ENCODE measurements at places on chromosomes 7 and 10.

DNA sequence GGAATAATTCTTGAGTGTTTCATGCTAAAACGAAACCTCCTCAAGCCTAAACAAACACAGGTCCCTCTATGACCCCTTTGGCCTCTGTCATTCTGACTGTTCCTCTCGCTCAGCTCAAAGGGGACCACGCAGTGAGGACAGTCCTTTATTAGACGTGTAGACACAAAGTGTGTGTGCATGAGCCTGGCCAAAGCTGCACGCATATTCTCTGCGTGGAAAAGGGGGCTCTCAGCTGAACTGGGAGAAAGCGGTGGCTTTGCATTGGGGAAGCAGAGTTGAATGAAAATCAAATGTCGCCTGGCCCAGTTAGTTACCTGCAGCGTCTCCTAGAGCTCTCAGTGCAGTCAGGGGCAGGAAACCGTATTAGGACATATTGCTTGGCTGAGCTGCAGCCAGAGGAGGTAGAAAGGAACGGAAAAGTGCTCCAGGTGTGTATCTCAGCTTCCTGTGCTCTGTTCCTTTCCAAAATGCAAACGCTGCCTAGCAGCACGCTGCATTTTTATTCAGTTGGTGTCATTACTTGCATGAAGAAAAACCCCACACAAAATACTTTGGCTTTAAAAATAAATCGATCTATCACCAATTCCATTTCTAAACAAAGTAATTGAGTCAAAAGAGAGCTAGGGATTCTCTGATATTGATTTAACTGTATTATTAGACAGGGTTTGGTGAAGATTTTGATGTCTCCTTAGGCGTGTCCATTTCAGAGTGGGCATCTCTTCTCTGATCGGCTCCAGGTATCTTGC, 4.9 kb downstream of the GATA3 start:
- DNase-seq = no peak

DNA sequence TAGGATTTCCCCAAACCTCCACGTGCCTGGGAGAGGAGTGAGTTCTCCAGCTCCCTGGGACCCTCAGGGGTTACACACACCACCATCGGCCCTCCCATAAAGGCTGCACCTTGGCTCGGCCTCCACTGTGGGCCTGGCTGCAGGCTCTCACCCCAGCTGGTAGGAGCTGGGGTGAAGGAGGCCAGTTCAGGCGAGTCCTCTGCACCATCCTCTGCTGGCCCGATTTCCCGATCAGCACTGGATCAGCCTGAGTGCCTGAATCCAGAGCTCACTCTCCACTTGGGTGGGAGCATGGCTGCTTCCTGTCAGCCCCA, 115.1 kb upstream of the RET start:
- no peak for DNase-seq

- DNase-seq = no peak
These were observed 92.7 kb downstream of the NRG3 start for GRCh38 chr10:81967716-81968115.

GRCh38 chr10:115525141-115525540, 432.0 kb downstream of the ATRNL1 start:
- no peak for DNase-seq

DNA sequence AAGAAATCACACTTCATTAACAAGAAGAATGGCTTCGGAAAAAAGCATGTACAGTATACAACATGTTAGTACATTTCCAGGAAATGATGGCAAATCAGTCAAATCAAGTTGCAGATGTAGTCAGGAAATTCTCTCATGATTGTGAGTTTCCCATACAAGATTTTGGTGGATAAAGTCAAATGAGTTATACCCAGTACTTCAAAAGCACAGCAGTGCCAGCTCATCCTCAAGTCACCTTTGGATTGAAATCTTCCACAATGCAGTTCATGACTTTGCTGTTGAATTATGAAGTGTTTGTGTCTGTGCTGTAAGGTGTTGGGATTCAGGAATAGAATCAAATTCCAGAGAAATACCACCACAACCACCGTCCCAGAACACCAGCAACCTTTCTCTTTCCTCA, 301.3 kb upstream of the BMPER start:
- DNase-seq = no peak

DNA sequence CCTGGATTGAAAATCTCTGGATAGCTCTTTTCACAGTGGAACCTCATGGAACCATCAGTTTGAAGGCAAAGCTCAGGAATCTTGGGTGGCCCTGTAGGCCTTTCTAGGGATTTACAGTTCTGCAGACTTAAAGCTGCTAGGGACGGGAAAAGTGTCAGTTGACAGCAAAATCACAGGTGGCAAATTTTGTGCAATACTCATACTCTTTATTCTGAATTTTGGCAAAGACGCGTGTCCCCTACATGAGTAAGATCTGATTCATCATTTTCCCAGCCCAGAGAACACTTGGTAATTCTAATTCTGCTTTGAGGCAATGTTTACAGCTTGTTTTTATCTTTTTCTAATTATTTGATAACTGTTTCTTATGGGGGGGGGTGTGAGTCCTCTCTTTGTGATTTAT, 3.6 kb downstream of the LRRC17 start:
- no peak for DNase-seq

GRCh38 chr7:44183386-44183785, 5.9 kb downstream of the GCK start:
- no peak for DNase-seq

- no peak for DNase-seq
These were observed 69.1 kb downstream of the VPS41 start for GRCh38 chr7:38839851-38840250.

DNA sequence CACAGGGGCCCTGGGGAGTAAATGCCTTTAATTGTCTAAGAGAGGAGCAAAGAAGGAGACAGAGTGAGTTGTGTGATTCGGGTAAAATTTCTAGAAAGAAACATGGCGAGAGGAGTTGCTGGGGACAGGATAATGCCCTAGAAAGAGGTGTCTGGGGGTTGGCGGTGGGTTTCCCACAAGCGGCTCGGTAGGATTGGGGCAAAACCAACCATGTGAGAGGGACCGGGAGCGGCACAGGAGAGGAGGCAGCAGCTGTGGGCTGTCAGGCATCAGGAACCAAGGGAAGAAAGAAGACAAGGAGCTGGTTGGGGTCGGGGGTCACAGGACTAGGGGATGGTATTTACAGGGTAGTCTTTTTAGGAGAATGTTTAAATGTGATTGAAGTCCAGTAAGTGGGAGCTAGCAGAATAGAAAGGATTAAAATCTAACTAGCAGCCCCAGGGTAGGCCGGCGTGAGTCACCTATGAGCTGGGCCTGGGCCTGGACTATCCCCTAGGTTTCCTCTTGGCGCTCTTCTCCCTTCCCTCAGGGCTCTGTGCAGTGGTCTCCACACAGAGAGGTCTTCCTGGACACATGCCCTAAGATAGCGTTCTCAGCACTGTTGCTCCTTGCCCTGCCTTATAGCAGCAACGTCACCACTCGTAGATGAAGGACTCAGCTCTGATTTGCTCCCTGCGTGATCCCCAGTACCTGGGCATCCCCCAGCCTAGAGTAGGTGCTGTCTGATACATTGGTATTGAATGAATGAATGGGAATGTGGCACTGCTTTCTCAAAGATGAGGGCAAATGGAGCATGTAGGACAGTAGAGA, 32.6 kb downstream of the IKZF1 start:
- DNase-seq = no peak

DNA sequence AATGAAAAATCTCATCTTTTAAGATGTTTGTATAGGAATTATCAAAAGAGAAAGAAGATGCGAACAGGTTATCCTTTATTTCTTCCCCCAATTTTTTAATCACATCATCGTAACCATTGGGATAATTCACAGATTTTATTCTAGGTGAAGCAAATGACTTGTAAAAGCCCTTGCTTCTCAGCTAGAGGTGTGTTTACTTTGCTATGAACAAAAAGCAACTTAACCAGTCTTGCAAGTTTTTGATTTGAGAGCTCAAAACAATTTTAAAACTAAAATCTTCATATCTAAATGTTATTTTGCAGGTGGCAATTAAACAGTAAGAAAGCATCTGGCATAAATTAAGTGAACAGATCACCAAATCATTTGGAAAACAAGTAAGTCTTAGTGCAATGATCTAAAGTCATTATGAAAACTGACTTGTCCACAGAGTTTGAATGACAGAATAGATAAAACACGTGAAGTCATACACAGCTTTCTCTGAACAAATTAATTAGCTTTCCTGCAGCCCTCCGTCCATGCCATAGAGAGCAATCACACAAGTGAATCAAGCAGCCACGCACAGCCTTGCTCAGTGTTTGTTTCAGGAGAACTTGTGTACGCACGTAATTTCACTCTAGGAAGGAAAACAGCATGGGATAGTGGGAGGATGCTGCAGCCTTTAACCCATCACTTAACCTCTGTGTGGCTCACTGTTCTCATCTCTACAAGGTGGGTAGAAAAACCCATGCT, 85.0 kb upstream of the ZNF800 start:
- DNase-seq = no peak

- peak; percentile 1 for DNase-seq
These were observed 31.8 kb downstream of the KLRG2 start for GRCh38 chr7:139451638-139452037.

GRCh38 chr7:150668472-150668911, 17.0 kb upstream of the GIMAP2 start:
- DNase-seq = no peak

DNA sequence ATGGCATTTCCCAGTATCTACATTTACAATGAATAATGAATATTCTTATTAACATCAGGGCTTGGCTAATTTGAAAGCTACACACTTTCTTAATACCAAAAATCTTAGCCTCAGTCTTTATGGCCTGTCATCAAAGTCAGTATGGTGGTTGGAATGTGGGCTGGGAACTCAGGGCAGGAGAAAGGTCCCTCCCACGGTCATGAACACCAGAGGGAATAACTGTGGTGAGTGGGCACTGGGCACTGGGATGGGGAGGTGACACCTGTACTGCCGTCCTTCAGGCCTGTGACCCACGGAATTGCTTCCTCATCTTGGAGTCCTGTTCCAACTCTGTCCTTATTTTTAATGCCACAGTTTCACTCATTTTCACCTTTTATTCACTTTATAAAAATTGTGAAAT, 276.9 kb upstream of the PLPP4 start:
- no peak for DNase-seq

DNA sequence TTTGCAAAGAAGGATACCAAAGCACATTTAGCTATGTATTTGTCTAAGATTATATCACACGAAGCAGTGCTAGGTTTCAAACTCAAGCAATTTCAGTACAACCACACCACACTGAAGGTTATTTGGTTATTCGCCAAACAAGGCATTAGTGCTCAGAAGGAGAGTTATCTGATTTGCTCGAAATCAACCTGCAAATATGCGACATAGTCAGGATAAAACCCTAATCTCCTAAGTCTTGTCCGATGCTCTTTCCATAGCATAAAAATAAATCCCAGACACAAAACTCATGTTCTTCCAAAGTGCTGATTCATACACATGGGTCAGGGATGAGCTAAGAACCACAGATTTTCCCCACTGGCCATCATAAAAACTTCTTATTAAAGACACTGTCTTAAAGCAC, 1288.0 kb upstream of the SORCS1 start:
- no peak for DNase-seq

DNA sequence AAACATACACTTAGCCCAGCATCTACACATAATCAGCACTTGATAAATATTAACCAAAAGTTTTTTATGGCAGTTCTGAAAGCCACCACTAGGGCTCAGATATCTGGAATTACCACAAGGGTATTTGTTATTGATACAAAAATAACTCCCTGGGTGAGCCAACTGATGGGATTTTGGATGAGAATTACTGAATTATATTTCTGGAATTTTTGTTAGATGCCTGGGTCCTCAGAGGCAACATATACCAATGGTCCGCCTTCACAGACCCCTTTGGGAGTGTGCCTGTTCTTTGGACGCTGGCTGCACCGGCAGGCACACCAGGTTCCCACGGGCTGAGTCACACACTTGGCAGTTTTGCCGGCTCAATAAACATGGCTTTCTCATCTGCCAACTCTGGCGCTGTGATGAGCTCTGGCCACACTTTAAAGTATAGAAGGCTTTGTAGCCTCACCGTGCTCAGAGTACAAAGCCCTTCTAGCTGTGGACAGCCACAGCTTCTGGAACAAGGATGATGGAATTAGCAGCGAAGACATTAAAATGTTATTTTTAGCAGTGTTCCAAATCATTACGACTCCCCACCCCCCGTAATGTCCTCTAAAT, 24.5 kb upstream of the EEPD1 start:
- peak; percentile 9 for DNase-seq

DNA sequence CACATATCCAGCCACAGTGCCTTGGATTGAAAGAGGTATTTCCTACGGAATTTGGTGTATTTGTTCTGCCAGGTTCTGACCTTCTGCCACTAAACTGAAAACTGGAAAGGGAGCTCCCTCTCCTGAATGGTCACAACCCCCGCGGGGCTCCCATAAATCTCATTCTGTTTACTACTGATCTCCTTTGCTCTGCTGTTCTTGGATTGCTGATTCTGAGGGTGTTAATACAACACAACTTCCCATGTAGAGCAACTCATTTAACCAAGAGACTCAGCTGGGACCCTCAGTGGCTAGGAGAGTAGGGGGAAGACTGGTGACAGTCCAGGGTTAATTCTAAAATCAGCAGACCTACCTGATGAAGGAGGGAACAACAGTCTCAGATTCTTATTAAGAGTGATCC, 662.9 kb downstream of the INHBA start:
- DNase-seq = no peak

DNA sequence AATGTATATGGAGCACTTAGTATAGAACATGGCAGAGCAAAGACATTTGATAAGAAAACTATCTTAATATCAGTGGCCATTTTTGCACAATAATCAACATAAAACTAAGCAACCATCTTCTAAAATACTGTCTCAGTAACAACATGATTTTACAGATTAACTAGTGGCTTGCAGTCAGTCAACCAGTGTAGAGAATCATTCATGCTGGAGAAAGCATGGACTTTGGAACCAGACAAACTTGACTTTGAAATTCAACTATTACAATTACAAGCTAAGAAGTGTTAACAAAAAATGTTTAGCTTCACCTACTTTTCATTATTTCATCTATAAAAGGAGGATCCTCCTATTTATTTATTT, 27.7 kb downstream of the CUBN start:
- DNase-seq = no peak

GRCh38 chr10:6411436-6411835, 168.6 kb downstream of the PRKCQ start:
- DNase-seq = no peak

DNA sequence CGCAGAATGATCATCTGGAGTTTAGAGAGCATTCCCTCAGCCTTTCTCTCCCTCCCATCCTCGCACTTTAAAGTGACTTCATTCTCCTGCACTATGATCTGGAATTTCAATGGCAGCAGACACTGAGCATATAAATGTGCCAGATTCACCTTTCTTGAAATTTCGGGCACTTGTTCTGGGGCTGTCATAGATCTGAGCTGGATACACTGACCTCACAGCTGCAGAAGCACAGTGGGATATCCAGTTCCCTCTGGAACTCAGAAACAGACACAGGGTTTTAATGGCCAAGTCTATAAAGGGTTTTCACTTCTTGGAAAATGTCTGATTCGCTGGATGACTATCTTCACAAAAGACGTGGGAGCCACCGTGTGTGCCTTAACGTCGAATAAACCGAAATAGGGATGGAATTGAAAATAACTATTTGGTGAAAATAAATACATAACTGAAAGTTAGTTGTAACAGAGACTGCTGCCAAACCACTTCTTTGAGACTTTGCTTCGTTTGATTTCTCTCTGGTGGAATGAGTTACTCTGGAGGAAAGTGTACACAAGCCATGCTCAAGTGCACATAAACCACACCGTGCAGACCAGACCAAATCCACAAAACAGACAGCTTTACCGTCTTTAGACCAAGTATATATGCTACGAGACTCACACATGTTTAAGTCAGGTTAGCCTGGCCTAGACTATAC, 126.1 kb downstream of the SVIL start:
- no peak for DNase-seq

GRCh38 chr10:32454148-32454547, 8.2 kb downstream of the CCDC7 start:
- no peak for DNase-seq

Measured in OCI-M1 (cell line).